CD14-positive monocyte (primary cell): ENCODE measurements at places on chromosomes 1 and 21. TPM values are rescaled to one million over a fixed set of nuclear protein-coding genes. Genes with fewer than 3 reads are reported as not detected.

DNA sequence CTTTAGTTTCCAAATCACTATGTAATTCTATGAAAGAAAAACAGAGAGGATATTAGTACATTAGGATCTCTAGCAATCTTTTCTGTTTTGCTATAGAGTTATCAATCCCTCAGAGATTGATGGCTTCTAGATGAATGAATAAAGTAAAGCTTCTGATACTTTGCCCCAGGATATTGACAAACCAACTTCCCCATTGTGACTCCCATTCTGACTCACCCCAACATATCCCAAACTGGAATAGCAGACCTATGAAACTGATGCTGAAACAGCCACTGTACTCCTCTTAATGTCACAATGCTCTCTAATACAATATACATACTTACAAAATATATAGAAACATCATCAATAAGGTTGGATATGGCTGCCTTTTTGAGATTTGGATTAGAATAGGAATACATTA, 442.1 kb upstream of the NR5A2 start:
- DNase-seq, result no peak
- no peaks in the 10 kb centered on the region for H3K27me3 ChIP-seq
- H3K27ac ChIP-seq, result no peak overlapping the region
- no peaks in the 10 kb centered on the region for H3K36me3 ChIP-seq
- H3K4me1 ChIP-seq, result no peaks in the 10 kb centered on the region

GRCh38 chr1:96978444-96978843, 256.9 kb downstream of the PTBP2 start:
- no peak overlapping the region for H3K4me3 ChIP-seq
- no peaks in the 10 kb centered on the region for H3K27me3 ChIP-seq
- H3K36me3 ChIP-seq, result no peaks in the 10 kb centered on the region
- no peak overlapping the region for H3K27ac ChIP-seq
- no peaks in the 10 kb centered on the region for H3K4me1 ChIP-seq
- no peak for DNase-seq

The CAPZA1 gene
- 339 TPM for polyA plus RNA-seq

DNA sequence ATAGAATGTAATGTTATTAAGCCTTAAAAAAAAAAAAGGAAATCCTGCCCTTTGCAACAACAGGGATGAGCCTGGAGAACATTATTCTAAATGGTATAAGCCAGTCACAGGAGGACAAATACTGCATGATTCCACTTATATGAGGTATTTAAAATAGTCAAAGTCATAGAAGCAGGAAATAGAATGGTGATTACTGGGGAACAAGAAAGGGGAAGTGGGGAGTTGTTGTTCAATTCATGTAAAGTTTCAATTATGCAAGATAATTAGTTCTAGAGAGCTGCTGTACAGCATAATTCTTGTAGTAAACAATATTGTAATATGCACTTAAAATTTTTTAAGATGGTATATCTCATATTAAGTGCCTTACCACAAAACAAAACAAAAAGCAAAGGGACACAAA, 13.2 kb downstream of the FCER1A start:
- H3K4me3 ChIP-seq, result peak overlapping the region; percentile 8
- H3K27me3 ChIP-seq, result no peaks in the 10 kb centered on the region
- DNase-seq, result peak; percentile 40
- H3K4me1 ChIP-seq, result peaks cover 35% of the 10 kb centered on the region
- H3K36me3 ChIP-seq, result no peaks in the 10 kb centered on the region

The TSPAN2 gene
- 16.7 TPM for polyA plus RNA-seq

DNA sequence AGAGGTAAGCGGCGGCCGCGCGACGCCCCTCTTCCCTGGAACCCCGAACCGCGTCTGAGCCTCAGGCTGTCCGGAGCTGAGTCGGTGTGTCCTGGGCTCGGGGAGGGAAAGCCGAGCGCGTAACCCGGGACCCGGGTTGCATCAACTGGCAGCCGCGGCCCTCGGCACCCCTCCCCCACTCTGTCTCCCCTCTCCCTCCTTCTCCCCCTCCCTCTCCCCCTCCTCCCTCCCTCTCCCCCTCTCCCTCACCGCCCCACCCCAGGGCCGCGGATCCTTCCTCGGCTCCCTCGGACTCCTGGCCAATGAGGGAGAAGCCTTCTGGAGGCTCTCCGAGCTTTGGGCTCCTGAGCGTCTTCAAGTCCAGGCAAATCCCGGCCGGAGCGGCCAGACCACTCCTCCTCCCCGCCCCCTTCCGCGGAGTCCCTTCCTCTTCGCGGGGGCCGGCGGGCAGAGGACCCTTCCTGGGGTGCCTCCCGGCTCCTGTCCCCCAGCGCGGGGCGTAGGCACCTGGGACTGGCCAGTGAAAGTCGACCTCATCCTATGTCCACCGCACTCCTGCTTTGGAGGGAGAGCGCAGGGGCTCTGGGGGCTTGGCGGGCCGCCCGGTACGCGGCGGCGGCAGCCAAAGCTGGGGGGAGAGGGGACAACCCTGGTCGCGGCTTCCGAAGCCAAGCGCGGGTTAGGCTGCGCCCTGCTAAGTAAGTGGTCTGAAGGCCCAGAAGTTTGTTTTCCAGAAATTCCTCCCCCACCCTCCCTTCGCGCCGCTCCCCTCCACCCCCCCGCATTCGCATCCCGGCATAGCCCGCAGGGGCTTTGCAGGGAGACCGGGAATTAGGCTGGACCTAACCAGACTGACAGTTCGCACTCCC, 850 bp downstream of the SESN2 start:
- H3K36me3 ChIP-seq, result no peaks in the 10 kb centered on the region
- peak; percentile 28 for DNase-seq
- H3K27ac ChIP-seq, result no peak overlapping the region
- peaks cover 2% of the 10 kb centered on the region for H3K27me3 ChIP-seq

GRCh38 chr1:54378874-54379554, 27.2 kb downstream of the SSBP3 start:
- H3K36me3 ChIP-seq, result peaks cover 15% of the 10 kb centered on the region
- H3K4me3 ChIP-seq, result no peak overlapping the region
- peaks cover 3% of the 10 kb centered on the region for H3K4me1 ChIP-seq
- DNase-seq, result no peak
- no peaks in the 10 kb centered on the region for H3K27me3 ChIP-seq

GRCh38 chr1:76871355-76871974, 4.2 kb downstream of the ST6GALNAC5 start:
- H3K27ac ChIP-seq, result no peak overlapping the region
- DNase-seq, result no peak
- H3K27me3 ChIP-seq, result peaks cover 51% of the 10 kb centered on the region
- H3K4me1 ChIP-seq, result peaks cover 19% of the 10 kb centered on the region

The BTBD19 gene
- 0.10 TPM for polyA plus RNA-seq

The AMY2B gene
- polyA plus RNA-seq, result 5.5 and 31.1 TPM in 2 replicates

- no peak overlapping the region for H3K27ac ChIP-seq
- H3K4me1 ChIP-seq, result no peaks in the 10 kb centered on the region
- DNase-seq, result no peak
- no peaks in the 10 kb centered on the region for H3K27me3 ChIP-seq
- no peaks in the 10 kb centered on the region for H3K36me3 ChIP-seq
Observed at GRCh38 chr1:231575472-231575871, 47.0 kb downstream of the TSNAX start.

The RNF2 gene
- polyA plus RNA-seq, result 19.3 TPM

- H3K27me3 ChIP-seq, result no peaks in the 10 kb centered on the region
- H3K27ac ChIP-seq, result no peak overlapping the region
- H3K4me1 ChIP-seq, result no peaks in the 10 kb centered on the region
- no peak overlapping the region for H3K4me3 ChIP-seq
Observed at GRCh38 chr1:245466261-245466660, 311.5 kb downstream of the KIF26B start.

DNA sequence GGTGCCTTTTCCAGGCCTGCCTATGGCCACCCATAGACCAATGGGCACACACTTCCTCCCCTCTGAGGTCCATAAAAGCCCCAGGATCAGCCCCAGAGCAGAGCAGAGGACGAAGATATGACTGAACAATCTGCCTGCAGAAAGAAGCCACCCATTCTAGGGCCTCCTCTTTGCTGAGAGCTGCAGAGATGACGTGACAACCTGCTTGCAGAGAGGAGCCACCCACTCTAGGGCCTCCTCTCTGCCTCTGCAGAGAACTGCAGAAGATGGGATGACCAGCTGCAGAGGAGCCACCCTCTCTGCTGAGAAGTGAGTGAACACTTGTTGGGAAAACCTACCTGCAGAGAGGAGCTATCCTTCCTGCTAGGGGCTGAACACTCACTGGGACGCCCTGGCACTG, 79.7 kb downstream of the SCMH1 start:
- H3K36me3 ChIP-seq, result no peaks in the 10 kb centered on the region
- no peaks in the 10 kb centered on the region for H3K27me3 ChIP-seq
- no peaks in the 10 kb centered on the region for H3K4me1 ChIP-seq
- no peak for DNase-seq
- no peak overlapping the region for H3K27ac ChIP-seq

The C2CD2 gene
- 14.1 and 17.0 TPM in 2 replicates for polyA plus RNA-seq

GRCh38 chr1:41859686-41860085, 59.0 kb downstream of the HIVEP3 start:
- H3K27me3 ChIP-seq, result no peaks in the 10 kb centered on the region
- peaks cover 34% of the 10 kb centered on the region for H3K4me1 ChIP-seq
- H3K27ac ChIP-seq, result no peak overlapping the region
- no peaks in the 10 kb centered on the region for H3K36me3 ChIP-seq
- H3K4me3 ChIP-seq, result no peak overlapping the region
- DNase-seq, result peak; percentile 41

The CD34 gene
- not detected for polyA plus RNA-seq

GRCh38 chr1:179807691-179808485, 64.8 kb downstream of the FAM163A start:
- peaks cover 2% of the 10 kb centered on the region for H3K4me1 ChIP-seq
- no peak for DNase-seq
- no peak overlapping the region for H3K27ac ChIP-seq
- H3K36me3 ChIP-seq, result no peaks in the 10 kb centered on the region
- H3K4me3 ChIP-seq, result no peak overlapping the region

- H3K27me3 ChIP-seq, result no peaks in the 10 kb centered on the region
- no peaks in the 10 kb centered on the region for H3K36me3 ChIP-seq
- no peak overlapping the region for H3K27ac ChIP-seq
- peak; percentile 46 for DNase-seq
- peaks cover 6% of the 10 kb centered on the region for H3K4me1 ChIP-seq
Observed at GRCh38 chr1:19010995-19011844, 54.7 kb upstream of the IFFO2 start.

The NTNG1 gene
- not detected for polyA plus RNA-seq

The DMBX1 gene
- polyA plus RNA-seq, result not detected

DNA sequence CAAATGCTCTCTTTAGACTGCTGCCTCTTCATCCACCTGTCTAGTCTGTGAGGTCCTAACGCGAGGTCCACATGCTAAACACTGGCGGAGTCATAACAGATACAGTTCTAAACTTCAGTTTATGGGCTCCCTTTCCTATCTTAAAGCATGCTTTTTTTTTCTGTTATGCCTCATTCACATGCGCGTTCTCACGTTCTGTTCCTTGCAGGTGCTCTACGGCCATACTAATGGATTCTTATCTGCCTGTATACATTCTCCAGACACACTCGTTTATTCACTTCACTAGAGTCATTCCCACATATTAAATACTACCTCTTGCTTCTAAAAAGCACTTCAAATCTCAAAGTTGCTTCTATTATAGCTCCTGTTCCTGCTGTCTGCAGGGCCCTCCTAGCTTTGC, 38.7 kb downstream of the PHC2 start:
- no peak overlapping the region for H3K27ac ChIP-seq
- DNase-seq, result no peak
- H3K4me1 ChIP-seq, result no peaks in the 10 kb centered on the region

- H3K4me3 ChIP-seq, result no peak overlapping the region
- DNase-seq, result no peak
- peaks cover 16% of the 10 kb centered on the region for H3K4me1 ChIP-seq
- H3K36me3 ChIP-seq, result peaks cover 88% of the 10 kb centered on the region
- peak overlapping the region; percentile 23 for H3K27ac ChIP-seq
- H3K27me3 ChIP-seq, result no peaks in the 10 kb centered on the region
Observed at GRCh38 chr1:166844791-166845190, 5.5 kb downstream of the POGK start.

The FCRL6 gene
- 0.15 TPM for polyA plus RNA-seq

The ZNF648 gene
- not detected for polyA plus RNA-seq
